ENCODE measurements at places on chromosomes 2 and 18. TPM values are rescaled to one million over a fixed set of nuclear protein-coding genes. Genes with fewer than 3 reads are reported as not detected.
A peak's percentile ranks its signal among the peaks of the same experiment; 100 is the strongest.

The RBMS1 gene
- total RNA-seq: 40.1 TPM

The CNGA3 gene
- total RNA-seq: not detected

The TANC1 gene
- 0.34 TPM for total RNA-seq

The LHCGR gene
- not detected for total RNA-seq

The SPATA3 gene
- total RNA-seq: not detected

The DNAH6 gene
- 0.09 TPM for total RNA-seq

The HOXD13 gene
- not detected for total RNA-seq

The G6PC2 gene
- total RNA-seq: not detected

DNA sequence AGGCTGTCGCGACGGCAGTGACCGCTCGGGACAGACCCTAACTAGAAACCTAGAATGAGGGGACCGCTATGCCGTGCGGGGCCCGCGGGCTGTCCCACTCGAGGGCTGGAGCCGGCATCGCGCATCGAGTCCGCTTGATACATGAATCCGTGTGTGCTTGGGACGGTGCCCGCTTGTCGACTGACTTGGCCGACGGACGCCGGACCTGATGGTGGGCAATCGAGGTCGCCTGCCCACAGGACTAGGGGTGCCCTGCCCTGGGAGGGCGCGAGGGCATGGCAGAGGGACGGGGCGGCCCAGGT lies 749 bp upstream of the PTMA start:
- peak; percentile 61 for DNase-seq

DNA sequence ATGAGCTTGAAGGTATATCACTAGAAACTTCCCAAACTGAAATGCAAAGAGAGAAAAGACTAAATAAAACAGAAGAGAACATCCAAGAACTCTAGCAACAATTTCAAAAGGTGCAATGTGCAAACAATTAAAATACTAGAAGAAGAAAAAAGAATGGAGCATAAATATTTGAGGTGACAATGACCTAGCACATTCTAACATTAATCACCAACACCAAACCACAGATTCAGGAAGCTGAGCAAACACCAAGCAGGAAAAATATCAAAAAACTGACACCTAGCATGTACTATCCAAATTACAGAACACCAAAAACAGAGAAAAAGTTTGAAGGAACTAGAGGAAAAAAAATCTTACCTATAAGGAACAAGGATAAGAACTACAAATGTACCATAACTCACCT lies 460.8 kb downstream of the IRS1 start:
- DNase-seq: no peak

GRCh38 chr2:230657462-230657861 lies 55.2 kb upstream of the CAB39 start:
- no peak for DNase-seq

- peak; percentile 74 for DNase-seq
Observed at GRCh38 chr2:47520825-47521665, 118.1 kb downstream of the MSH2 start.

GRCh38 chr2:64869126-64869525 lies 120.1 kb upstream of the SLC1A4 start:
- no peak for DNase-seq

GRCh38 chr2:168215813-168216212 lies 31.6 kb downstream of the STK39 start:
- DNase-seq: no peak

Data from activated T-helper 2 cell treated with anti-CD3 and anti-CD28 coated beads, Interferon-gamma antibody, Interleukin-2, Interleukin-4, amounts not matched to agents 10 μg/mL and 5 μg/mL and 100 μg/mL, durations not matched to agents 14 hours and 24 hours and 36 hours (primary cell).